ENCODE measurements at places on chromosomes 16 and 17.

DNA sequence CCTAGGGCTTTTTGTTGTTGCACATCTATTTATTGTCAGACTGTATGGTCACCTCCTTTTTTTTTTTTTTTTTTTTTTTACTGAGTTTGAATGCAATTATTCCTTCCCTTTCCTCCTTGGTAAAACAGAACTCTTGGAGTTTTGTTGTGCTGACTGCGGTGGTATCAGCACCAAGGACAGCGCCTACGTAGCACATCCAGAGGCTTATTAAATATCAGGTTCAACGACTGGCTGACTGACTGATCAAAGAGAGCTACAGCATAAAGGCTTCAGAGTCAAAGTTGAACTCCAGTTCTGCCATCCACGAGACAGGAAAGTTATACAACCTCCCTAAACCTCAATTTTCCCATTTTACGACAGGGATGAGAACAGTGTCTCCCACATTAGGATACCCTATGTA, 86.1 kb upstream of the RBFOX1 start:
- DNase-seq, result no peak

- no peak for DNase-seq
These were observed 19.8 kb downstream of the REXO5 start for GRCh38 chr16:20826039-20826566.

- no peak for DNase-seq
These were observed 86.9 kb upstream of the HLF start for GRCh38 chr17:55177855-55178217.

DNA sequence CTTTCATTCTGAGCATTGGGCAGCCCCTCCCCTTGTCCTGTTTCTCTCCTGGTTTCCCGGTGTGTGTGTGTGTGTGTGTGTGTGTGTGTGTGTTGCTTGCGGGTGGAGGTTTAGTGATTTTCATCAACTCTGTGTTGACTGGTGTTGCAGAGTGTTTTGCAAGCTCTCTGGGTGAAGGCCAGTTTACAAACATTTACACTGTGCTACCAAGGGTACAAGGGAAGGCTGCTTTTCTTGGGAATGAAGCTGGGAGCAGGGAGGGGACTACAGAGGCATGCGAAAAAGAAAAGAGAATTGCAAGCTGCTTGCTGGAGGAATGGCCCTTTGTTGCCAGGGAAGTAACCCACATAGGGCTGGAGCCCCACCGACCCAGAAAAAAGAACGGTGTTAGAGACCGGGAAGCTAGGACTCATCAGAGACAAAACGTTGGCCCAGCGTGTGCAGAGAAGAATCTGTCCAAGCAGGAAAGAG, 29.6 kb downstream of the HS3ST3B1 start:
- no peak for DNase-seq

DNA sequence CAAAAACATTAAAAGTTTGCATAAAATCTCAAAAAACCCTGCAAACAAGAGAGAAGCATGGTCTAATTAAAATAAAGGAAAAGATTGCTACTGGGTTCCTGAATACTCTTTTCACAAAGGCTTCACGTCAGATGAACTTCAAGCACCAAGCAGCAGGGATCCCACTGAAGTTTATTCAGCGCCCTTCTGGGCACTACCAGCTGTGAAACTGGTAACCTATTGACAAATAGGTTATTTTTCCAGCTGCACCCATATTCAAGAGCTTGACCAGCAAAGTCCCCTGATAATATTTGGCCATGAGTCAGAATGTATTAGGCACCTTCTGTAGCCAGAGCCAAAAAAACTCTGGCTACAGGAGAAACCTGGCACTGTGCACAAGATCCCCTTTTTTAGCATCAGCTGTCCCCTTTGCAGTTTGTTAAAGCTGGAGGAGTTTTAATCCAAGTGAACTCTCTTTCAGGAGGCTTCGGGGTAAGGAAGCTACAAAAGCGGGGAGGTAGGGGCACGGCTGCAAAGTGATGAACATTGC, 60.3 kb downstream of the GRIN2A start:
- no peak for DNase-seq

GRCh38 chr17:34565713-34566112, 13.7 kb upstream of the TMEM132E start:
- no peak for DNase-seq

GRCh38 chr17:80008848-80009247, 26.8 kb downstream of the TBC1D16 start:
- DNase-seq, result no peak

- no peak for DNase-seq
These were observed 44.9 kb downstream of the MBTD1 start for GRCh38 chr17:51214920-51215319.

DNA sequence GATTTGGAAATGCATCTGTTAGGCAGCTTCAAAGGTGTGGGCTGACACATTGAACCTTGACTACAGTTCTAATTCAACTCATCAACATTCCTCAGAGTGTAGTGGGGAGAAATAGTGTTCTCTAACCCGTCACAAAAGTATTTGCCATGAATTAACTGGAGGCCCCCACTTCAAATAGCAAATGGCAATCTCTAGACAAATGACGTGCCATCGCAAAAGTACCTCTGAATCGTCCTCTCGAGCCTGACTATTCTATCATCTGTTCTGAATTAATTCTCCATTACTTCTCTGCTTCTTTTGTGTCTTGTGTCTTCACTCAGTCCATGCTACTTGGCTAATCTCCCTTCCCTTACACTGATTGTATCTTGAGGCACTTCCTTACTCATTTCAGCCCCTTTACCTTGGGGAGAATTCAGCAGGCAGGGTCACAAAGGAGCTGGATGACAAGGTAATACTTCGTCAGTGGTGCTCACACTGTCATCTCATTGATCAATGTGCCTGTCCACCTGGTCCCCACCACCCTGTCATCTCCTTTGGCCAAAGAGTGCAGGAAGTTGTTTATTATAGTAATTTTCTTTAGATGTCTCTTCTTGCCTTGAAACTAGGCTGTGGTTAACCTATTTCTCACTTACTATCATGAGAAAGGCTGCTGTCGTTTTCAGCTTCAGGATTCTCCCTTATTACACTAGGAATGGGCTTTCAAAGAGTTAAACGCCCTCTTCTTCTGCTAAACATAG, 108.4 kb downstream of the SYCE1L start:
- no peak for DNase-seq

DNA sequence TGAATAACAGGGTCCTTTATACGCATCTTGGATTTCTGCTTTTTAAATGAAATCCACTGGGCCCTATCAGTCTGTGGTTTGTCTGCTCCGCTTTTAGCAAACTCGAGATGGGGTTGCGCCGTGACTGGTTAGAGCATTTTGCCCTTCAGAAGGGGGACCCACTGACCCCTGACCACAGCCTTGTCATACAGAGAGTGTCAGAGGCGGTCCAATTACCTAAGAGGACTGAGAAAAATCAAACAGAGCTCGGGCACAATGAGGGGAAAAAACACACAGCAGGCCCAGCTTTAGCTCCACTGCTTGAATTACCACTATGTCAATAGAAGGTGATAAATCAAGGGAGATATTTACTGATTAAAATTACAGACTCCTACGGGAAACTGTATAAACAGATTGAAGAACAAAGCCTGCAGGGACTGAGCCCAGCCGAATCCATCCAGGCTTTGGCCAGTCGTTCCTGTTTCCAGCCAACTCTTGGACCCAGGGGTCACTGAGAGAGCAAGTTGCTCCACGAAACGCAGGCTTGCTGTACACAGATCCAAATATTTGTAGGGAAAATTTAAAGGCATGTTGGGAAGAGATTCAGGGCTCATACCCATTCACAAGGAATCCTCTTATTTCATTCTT, 131.9 kb upstream of the ZFHX3 start:
- no peak for DNase-seq

GRCh38 chr17:68507576-68507975, 4.7 kb upstream of the PRKAR1A start:
- no peak for DNase-seq

- no peak for DNase-seq
These were observed 12.8 kb downstream of the KCNJ18 start for GRCh38 chr17:21705021-21705601.

GRCh38 chr16:53372992-53373871, 61.0 kb upstream of the RBL2 start:
- no peak for DNase-seq

DNA sequence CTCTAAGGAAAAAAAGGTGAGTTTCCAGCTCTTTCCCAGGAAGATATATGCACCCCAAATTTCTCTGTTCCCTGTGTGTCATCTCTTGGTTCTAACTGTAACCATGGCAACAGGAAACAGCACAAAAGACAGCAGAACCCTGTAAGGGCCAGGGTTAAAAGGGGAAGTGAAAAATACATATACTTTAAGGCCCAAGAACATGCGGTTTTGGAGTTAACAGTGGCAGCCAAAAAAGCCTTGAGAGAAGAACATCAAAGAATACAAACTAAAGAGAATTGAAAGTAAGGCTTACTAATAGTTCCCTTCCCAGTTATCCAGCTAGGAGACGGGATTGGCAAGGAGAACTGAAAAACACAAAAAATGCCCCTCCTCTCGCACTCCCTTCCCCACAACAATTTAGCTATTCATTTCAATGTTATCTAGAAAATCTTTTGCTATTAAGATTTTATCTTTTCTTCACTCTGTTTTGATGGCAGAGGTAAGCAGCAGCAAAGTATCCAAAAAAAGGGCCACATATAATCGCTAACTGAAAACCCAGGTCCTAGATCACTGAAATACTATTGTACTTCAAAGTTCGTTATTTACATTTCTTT, 1.5 kb downstream of the SPOP start:
- no peak for DNase-seq

DNA sequence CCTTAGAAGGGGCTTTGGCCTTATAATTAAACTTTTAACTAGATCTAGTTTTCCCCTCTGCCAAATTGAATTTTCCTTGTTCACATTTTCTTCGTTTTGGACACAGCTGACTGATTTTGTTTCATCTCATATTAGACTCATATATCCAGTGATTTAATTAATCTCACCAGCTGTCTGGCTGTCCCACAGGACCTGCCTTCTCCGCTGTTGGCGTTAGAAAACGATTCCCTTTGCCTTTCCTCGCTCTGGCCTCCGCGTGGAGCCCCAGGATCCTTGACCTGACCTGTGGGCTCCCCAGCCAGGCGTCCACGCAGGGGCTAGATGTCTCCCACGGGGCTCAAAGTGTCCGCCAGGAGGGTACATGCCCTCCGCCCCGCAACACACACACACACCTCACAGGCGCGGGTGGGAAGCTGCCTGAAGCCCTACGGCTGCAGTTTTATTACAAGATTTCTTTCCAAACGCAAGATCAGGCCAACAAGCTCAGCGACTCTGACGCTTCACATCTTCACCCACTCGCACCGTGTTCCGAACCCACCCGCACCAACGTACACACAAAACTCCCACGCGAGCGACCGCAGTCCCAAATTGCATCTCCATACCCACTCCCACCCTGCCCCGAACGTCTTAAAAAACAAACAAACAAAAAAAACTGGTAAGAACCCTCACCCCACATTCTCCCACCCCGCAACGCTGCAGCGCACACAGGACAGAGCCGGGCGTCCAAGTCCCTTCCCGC, 1.1 kb downstream of the RPRML start:
- no peak for DNase-seq

DNA sequence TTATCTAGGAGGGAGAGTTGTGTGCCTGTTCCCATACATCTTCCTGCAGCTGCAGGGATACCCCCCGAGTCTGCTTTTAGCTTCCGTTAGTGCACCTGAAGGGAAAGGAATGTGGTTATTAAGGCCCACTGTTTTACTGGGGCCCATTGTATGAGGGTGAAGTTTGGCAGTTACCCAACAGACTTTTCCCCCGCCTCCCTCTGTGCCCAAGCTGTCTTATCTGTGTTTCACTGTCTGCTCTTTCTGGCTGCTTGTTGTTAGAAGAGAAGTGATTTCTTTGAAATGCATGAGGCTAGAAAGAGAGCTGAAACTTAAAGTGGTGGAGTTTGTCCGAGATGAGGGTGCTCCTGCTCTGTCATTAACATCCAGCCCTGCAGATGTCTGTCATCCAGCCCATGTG, 7.4 kb upstream of the OR1A2 start:
- DNase-seq, result no peak

GRCh38 chr16:57077714-57078113, 14.7 kb upstream of the CPNE2 start:
- DNase-seq, result no peak

DNA sequence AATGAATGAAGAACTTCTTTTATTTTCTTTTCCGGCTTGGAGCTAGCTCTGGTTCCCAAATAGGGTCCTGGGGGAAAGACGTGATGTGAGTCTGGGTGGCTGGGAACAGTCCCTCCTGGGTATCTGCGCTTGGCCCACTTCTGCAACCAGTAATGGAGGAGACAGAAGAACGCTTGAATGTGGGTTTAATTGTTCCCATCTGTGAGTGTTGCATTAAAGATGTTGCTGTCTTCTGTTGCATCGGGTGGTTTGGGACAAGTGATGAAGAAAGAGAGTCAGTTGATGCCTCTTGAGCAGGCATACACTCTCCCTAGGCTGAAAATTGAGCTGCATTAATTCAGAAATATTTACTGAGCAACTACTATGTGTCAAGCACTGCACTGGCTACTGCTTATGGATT, 511.1 kb downstream of the CDH13 start:
- DNase-seq, result no peak

GRCh38 chr17:79748295-79749099, 17.8 kb downstream of the ENPP7 start:
- DNase-seq, result no peak

DNA sequence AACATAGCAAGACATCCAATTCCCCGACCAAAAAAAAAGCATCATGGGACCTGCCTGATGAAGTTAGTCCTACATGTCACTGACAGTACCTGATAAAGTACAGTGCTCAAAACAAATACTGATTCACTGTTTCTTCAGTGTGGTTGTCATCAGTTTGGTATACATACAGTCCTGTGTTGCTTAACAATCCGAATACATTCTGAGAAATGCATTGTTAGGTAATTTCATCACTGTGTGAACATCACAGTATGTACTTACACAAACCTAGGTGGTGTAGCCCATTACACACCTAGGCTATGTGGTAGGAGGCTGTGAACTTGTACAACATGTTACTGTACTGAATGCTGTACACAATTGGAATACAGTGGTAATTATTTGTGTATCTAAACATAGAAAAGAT, 19.0 kb upstream of the FA2H start:
- no peak for DNase-seq

DNA sequence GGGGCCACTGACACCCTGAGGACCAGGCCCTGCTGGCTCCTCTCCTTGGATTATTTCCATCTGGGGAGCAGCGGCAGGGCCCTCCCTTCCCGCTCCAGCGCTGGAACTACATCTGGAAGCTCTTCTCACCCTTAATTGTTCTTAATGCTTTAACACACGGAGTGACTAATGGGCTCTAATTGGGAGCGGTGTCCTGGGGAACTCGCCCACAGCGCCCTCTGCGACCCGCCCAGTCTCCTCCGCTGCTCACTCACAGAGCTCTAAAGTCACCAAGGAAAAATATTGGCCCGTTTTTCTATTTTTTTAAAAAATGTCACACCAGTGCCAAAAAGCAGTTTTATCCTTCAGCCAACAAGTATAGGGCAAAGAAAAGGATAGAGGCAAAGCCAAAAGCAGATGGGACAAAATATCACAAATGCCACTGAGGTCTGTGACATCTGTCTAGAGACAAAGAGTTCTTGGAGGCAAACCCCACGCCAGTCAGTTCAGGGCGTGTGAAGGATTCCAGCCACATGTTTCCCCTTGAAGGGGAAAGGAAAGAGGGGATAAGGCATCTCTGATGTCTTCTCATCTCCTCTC, 134.7 kb downstream of the RBFOX3 start:
- no peak for DNase-seq
